ENCODE measurements at places on chromosomes 5 and 9.

DNA sequence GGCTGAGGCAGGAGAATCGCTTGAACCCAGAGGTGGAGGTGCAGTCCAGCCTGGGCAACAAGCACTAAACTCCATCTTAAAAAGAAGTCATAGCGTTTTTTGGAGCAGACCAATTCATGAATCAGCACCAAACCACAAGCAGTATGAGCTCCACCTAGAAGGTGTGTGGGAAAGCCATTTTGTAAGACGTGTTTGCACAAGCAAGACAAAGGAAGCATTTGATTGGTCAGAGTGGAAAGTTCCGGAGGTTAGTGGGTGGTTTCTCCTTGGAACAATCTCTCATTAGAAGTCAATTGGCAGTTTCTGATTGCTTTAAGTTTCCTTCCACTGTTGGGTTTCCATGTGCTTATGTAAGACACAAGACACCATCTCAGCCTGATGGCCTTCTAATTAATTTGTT is 5.0 kb downstream of the SRD5A1 start:
- no peak for DNase-seq

GRCh38 chr9:37574241-37574721 is 1.9 kb downstream of the FBXO10 start:
- no peak for DNase-seq

DNA sequence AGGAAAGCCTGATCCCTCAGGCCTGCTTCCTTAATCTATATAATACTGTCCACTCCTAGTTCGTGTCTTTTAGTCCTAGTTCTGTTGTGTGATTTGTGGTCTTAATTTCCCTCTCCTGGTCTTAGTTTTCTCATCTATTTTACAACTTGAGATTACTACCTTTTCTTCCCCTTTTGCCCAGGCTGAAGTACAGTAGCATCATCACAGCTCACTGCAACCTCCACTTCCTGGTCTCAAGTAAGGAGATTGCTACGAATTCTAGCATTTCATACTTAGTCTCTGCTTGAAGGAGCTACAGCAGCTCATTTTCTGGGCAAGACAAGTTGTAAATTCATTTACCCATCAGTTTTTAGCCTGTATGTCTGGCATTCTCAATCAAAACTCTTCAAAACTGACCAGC is 5.5 kb downstream of the TRIM32 start:
- no peak for DNase-seq

- no peak for DNase-seq
Observed at GRCh38 chr5:150329881-150330876, 27.3 kb upstream of the TCOF1 start.

DNA sequence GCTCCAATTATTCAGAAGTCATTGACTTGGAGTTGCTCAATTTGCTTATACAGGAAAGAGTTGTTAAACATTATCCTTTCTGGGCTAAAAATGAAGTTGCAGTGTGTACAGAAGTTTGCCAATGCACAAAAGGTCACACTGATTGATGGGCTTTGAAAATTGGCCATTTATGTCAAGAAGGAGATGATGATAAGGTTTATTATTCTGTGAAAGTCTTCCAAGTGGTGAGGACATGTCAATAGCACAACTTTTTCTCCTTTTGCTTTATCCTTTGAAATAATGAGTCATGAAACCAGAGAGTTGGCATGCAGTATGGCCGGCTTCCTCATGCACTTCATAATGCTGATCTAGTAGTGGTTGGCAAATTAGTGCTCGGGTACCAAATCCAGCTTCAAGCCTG is 848.5 kb upstream of the WWC1 start:
- DNase-seq: no peak

DNA sequence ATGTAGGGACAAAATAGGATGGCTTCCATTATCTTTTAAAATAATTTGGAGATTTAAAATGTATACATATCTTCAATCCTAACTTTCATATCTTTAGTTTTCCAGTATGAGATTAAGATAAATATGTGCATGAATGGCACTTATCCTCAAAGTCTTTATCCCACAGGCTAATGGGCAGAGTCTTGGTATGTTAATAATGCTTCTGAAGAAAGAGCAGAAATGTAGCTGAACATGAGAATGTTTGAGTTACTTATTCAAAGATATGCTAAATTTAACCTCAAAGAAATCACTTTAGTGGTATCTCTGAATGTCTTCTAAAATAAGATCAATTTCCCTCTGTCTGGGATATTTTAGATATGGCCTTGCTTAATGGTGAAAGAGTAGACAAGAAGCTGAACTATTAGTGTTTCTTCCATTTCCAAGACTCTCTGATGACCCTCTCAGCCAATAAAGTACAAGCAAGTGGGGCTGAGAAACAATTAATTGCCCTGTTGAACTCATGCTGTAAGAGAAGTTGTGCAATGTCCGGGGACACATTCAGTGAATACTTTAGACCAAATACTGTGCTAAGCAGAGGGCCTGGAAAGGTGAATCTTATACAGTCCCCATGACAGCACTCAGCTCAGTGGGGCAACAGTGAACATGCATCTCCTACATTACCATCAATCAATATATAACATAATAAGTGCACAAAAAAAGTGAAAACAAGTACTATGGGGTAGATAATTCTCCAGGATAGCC is 50.0 kb upstream of the ADAMTSL1 start:
- DNase-seq: no peak

GRCh38 chr5:1375871-1376810 is 31.2 kb upstream of the CLPTM1L start:
- DNase-seq: no peak

GRCh38 chr9:116390303-116391228 is 237.0 kb downstream of the PAPPA start:
- no peak for DNase-seq

DNA sequence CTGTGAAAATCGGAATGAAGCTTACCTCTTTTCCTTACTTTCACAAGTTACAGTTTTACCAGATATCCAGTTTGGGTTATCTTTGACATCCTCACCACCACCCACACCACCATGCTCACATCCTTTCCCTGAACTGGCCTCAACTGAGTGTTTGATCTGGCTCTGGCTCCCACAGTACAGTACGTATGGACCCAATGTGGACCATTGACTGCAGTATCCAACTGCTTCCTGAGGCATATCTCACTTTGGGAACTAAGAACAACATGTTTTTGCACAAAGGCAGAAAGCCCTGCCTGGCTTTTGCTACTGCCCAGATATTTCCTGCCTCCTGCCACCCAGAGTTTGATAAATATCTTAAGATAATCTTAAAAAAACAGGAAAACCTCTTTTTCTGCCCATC is 1232.0 kb upstream of the CDH18 start:
- no peak for DNase-seq

DNA sequence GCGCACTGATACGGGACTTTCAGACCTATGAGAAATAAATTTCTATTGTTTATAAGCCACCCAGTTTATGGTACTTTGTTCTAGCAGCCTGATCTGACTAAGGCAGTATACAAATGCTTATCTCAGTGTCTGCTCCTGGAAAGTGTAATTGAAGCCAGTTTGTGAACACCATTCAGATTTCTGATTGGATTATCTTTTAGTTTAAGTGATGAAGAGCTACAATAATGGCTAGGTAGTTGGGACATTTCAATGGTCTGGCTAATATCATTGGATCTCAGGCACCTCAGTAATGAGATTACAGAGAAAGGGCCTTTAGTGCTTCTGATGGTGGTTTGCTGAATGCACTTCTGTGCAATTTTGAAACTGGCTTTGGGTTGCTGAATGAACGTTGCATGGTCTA is 133.5 kb downstream of the PSAT1 start:
- DNase-seq: no peak

DNA sequence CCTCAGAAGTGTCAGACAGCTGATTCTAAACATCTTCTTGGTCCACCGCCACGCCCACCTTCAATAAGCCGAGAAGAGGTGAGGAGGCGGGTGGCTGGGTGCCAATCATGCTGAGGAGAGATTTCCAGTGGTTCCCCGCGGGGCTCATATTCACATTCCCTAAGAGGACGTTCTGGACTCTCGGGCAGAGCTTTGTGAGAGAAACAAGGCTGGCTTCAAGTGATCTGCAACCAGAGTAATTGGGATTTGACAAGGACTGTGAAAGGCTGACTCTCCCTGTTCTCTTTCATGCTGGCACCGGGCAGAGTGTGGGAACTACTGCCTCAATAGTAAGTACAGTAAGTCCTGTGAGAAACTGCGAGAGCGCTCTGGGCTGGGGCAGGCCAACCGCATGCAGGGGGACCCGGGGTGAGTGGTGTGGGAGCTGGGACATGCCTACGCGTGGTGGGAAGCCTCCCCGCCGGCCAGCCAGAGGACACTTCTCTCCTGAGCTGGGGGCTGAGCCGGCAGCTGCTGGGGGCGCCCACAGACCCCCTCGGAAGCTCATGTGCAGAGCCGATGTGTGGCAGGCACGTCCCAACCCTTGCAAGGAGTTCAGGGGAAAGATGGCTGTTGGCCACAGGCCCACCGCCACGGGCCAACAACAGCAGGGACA is 110.9 kb downstream of the LIFR start:
- DNase-seq: no peak

DNA sequence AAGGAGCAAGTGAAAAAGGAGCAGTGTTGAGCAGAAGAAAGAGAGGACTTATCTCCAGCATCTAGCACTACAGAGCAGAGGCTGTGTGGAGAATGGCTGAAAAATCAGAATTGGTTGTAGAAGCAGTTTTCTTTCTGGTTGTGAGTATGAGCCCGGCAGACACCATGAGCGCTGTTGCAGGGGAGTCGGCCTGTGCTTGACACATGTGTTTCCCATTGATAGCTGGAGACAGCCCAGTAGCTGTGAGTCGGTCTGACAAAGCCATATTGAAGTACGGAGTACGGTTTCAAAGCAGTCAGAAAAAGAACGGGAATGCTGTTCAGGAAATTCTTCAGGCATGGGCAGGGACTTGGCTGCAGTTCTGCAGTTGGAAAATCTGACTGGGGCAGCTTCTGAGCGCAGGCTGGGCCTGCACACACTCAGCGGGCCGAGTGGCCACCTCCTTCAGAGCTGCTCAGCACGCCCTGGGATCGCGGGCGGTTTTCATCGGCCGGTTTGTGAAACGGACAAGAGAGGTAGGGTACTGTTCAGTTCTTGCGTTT is at the start of gene SGCD:
SGCD (plus strand) TSS at position 447 of the 542 bp plus-strand sequence.
- no peak for DNase-seq

- DNase-seq: no peak
Observed at GRCh38 chr9:124218987-124219461, 38.7 kb upstream of the NEK6 start.

DNA sequence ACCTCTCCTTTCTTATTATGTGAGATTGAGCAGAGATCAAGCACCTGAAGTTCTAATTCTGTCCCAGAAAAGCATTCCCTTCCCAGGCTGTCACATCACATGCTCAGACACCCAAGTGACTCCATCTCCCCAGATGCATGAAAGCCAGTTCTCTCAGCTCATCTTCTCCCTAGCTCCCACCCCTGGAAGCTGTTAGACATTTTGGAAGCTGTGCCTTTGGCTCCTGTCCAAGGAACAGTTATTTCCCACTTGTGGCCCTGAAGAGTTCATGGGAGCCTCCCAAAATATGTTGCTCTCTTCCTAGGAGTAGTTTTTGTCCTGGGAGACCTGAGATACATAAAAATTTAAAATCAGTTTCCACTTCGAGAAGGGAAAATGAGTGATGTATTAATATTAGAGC is 161.4 kb upstream of the GAS1 start:
- DNase-seq: no peak

DNA sequence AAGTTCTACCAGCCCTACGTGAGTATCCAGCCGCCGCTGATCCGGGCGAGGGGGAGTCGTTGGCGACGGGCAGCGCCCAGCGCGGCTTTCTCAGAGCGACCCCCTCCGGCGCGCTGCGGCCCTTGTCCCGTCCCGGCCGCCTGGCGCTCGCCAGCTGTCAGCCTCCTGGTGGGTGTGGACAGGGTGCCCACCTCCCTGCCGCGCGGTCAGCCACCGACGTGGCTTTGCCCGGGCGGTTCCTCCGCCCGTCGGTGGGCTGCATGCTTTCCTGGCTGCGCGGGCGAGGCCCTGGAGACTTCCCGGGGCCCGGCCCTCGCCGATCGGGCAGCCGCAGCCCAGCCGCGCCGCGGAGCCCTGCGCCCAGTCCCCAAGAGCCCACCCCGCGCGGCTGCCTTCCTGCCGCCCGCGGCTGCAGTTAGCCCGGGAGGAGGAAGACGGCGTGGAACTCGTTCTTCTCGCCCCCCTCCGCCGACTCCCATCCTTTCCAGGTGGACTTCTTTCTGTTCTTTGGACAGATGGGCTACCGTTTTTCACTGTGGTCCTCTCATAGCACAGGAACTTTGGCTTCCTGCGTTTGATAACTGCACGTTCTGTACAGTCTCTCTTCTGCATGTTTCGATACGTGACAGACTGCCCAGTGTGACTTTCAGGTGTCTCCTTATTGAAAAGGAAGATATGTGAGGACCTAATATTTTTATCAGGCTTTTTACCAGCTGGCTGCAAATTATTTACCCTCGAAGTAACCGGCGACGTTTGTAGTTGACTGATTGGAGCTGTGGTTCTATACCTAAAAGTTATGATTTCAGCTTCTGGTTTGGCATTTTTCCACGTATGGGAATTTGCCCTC is 577 bp downstream of the AP3S1 start:
- DNase-seq: no peak

- no peak for DNase-seq
Observed at GRCh38 chr9:114954956-114955582, 24.7 kb upstream of the TNFSF8 start.

DNA sequence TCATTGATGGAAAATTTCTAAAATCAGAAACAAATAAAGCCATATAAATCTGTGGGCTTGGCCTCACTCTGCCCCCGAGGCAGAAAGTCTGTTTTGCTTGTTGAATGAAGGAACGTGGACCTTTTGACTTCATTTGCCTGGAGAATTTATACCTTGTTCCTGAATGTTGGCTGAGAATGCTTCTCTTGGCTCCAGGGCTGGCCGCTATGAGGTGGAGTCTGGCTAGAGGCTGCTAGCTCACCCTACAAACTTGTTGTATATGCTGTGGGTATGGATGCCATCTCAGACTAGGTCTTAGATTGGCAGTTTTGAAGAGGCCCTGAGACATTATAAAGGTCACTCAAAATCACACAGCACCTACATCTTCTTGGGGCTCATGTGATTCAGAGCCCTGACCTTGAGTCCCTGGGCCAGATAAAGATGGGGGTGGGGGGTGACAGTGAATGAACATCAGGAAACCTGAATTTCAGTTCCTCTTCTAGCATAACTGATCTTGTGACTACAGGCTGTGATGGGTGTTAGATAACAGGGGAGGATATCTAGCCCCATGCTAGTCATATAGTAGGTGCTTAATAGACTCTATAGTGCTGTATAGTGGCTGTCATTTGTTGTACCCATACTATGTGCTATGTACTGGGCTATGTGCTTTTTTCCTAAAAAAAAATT is 2.8 kb downstream of the GM2A start:
- no peak for DNase-seq

GRCh38 chr9:121770415-121771273 is 119.2 kb downstream of the DAB2IP start:
- no peak for DNase-seq

DNA sequence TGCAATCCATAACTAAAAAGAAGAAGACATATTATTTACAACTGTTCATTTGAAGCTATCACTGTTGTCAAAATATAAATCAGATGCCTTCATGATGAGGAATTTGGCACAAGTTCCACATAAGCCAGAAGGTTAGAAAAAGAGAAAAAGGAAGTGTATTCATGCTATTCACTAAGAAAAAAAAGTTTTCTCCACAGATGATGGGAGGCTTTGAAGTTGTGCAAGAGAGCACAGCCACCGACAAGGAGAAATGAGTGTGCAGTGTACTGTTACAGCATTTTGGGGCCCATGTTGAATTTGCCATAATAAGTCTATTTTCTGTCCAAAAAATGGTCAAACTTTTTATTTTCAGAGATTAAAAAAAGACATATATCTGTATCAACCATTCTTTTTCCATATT is 32.9 kb upstream of the IFNK start:
- DNase-seq: no peak
